ENCODE measurements at places on chromosomes 11 and 22.

DNA sequence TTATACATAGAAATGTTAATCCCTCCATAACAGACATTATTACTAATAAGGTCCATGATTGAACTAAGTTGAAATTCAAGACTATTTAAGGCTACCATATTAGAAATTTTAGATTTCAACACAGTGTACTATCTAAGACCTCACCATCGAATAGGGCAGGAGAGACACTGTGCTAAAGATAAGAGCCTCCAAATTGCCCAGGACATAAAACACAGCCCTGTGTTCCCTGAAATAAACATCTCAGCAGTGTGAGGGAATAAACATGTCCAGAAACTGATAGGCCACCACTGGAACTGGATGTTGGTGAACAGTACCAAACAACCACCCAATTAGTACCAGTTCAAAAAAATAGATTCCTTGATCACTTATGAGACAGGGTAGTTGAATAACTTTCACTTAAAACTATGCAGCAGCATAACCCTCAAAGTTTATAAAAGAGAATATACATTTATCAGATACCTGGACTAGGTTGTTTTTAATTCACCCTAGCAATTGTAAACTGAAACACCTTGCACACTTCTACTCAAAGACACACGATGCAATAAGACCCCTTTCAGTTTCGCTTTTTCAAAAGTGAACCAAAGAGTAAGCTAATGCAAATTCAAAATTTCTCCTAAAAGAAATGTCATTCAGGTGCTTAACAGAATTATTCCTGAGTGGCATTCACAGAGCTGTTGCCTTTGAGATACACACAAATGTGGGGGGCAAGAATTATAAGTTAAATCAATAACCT, 34.3 kb downstream of the USP28 start:
- no peak for DNase-seq

- peak; percentile 60 for DNase-seq
Measured at GRCh38 chr11:65425105-65425970, 2.7 kb downstream of the NEAT1 start.

GRCh38 chr22:32791485-32791884, 10.0 kb upstream of the TIMP3 start:
- no peak for DNase-seq

- DNase-seq, result no peak
Measured at GRCh38 chr22:46122980-46123693, 27.2 kb upstream of the PPARA start.

- DNase-seq, result no peak
Measured at GRCh38 chr11:108025387-108026080, 16.8 kb downstream of the CUL5 start.

DNA sequence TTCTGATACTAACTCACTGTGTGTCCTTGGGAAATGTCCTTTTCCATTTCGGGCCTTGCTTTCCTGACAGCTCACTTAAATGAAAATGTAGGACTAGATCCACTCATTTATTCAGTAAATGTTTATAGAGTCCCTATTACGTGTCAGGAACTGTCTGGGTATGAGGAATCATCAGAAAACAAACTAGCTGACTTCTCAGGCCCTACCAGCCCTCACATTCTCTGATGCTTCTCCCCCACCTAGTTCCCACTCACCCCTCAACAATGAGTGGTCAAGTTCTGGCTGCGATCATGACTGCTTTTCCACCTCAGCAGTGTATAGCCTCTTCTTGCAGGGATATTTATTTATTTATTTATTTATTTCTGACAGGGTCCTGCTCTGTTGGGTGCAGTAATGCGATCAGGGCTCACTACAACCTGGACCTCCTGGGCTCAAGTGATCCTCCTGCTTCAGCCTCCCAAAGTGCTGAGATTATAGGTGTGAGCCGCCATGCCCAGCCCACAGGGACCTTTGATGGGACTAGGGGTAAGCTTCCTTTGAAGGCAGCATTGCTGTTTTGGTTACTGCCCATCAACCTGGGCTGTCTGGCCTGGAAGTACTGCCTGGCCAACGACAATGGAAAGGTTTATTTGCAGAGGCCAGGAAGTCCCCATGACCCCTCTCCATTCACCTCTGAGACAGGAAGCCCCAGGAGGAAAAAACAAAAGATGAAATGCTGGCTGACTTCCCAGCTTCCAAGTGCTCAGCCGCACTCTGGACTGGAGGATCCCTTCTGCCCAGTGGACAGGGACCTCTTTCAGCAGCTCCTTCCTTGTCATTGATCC, 33.1 kb upstream of the POLD3 start:
- DNase-seq, result no peak

DNA sequence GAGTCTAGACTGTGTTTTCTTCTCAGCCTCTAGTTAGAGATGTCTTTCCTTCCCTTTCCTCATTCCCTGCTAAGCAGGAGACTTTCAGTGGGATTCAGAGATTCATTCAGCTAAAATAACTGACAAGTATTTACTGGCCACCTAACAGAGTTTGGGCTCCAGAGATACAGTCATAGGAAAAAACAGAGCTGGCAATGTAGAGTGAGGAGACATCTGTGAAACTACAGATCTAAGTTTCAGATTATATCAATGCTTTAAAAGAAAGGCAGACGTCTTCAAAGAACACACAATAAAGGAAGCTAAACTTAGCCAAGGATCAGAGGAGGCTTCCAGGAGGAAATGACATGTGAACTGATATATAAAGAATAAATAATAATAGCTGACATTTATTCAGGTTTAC, 355.6 kb upstream of the DDI1 start:
- DNase-seq, result no peak

DNA sequence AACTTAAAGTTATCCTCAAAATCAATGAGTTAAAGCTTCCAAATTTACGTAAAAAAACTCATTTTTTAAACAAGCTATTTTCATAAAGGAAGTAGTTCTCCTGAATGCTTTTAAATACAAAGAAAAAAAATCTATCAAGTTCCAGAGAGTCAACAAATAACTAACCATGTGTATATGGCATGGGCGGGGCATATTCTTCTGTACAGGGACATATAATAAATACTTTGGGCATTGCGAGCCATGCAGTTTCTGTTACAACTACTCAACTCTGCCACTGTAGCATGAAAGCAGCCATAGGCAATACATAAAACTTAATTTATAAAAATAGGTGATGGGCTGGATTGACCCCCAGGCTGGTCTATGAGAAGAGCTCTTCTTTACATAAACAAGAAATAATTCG, 57.8 kb downstream of the BTBD10 start:
- no peak for DNase-seq

GRCh38 chr11:118893662-118894061, 10.0 kb downstream of the CXCR5 start:
- no peak for DNase-seq

- no peak for DNase-seq
Measured at GRCh38 chr11:70313945-70314344, 43.5 kb downstream of the PPFIA1 start.

- no peak for DNase-seq
Measured at GRCh38 chr11:109864151-109864661, 229.0 kb upstream of the ZC3H12C start.

GRCh38 chr11:47296045-47296444, 26.1 kb downstream of the MADD start:
- DNase-seq, result no peak

GRCh38 chr11:65159012-65159411, 11.0 kb upstream of the SPDYC start:
- DNase-seq, result no peak

DNA sequence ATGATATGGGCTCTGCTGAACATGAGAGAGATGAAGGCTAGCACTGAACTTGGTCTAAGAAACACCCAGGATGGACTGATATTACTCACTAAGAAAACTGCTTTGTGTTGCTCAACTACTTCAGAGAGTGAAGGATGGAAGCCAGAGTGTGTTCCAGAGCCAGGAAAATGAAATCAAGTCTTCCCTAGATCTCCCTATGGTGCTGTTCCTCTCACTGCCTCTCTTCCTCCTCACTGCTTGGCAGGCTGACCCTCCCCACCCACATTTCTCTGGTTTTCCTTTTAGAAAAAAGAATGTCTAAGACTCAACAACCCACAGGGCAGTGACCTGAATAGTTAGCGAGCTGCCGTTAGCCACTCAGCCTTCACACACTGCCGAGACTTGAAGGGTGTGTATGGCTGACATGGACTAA, 65.6 kb downstream of the CCDC81 start:
- no peak for DNase-seq

GRCh38 chr22:50190941-50191741, 5.4 kb downstream of the TRABD start:
- peak; percentile 37 for DNase-seq

DNA sequence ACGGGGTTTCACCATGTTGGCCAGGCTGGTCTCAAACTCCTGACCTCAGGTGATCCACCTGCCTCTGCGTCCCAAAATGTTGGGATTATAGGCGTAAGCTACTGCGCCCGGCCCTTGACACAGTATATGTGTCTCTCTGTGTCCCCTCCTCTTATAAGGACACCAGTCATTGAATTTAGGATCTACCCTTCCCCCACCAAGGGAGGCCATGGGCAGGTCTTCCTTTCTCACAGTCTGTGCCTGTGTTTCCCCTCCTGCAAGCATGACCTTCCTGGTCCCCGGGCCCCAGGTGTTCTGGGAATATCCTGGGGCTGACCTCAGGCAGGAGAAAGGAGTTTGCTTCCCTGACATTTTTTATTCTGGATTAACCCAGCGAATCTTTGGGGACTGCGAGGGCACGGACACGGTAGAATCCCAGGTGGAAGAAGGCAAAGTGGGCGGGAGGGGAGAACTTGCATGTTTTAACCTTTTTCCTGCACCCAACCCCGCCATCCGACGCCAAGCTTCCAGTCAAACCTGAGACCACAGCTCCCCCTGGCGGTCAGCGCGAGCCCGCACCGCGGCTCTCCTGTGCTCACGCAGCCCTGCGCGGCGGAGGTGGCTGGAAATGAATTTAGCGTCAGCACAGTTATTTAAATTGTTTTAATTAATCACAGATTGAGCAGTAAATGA, 42.1 kb upstream of the ISX start:
- peak; percentile 66 for DNase-seq

DNA sequence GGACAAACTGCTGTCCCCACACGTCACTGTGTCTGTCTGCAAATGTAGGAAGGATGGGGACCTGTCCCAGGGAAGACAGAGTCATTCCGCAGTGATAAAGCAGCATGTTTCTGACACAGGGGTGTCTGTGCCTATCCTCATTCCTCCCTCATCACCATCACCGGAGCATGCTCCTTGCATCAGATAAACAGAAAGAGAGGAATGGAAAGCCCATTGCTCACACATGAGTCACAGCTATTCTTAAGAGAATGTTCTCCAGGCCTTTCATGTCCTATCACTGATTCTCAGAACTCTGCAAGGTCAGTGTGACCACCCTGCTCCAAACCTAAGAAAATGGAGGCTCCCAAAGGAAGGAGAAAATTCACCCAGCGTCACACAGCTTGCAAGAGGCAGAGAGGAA, 38.9 kb downstream of the ZNF195 start:
- no peak for DNase-seq

DNA sequence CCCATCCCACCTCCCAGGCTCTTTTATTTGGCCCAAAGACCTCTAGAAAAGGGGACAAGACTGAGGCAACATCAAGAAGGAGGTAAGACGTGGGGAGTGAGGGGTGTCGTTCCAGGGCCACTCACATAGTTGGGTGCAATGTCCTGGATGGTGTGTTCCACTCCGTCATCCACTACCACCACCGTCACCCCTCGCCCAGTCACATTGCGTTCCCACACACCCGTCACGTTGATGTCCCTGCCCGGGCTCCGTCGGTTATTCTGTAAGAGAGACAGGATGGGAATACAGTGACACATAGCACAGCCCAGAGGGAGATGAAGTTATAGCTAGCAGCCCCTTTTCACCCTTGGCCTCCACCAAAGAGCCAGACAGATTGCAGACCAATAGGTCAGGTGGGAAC, 3.8 kb downstream of the PCSK7 start:
- DNase-seq, result no peak

GRCh38 chr11:77814848-77815247, 5.7 kb downstream of the RSF1 start:
- no peak for DNase-seq

- DNase-seq, result peak; percentile 45
Measured at GRCh38 chr22:37218771-37219411, 6.6 kb upstream of the SSTR3 start.

- no peak for DNase-seq
Measured at GRCh38 chr11:74989260-74989638, 516 bp downstream of the NEU3 start.

DNA sequence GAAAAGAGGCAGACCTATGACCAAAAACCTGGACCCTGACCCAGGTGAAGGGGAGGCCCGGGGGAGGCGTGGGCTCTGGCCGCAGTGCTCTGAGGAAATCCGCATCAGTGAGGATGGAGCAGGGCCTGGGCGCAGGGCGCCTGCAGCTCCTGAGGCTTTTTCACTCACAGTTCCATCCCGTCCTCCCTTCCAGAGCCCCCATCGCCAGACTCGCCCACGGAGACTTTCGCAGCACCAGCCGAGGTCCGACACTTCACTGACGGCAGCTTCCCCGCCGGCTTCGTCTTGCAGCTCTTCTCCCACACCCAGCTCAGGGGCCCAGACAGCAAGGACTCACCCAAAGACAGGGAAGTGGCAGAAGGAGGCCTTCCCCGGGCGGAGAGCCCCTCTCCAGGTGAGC, 5.4 kb downstream of the SPINDOC start:
- DNase-seq, result no peak

- no peak for DNase-seq
Measured at GRCh38 chr11:108468478-108468864, 1.1 kb upstream of the C11orf65 start.

GRCh38 chr11:105227363-105227762, 87.8 kb upstream of the CARD18 start:
- DNase-seq, result no peak

DNA sequence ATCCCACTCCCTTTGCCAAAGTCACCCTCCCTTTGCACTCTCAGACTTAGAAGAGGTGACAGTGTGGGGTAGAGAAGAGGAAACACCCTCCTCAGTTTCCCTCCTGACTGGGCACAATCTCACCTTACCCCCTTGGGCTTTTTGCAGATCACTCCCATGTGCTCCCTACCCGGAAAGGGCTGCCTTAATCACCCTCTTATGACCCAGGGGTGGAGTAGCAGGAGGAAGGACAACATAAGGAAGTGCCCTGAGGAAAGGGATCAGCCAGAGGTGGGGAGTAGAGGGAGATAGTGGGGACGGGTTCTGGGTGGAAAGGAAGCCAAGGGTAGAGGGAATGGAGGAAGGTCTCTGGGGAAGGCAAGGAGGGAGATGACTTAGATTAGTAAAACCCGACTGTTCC, 52.0 kb downstream of the NRXN2 start:
- no peak for DNase-seq

DNA sequence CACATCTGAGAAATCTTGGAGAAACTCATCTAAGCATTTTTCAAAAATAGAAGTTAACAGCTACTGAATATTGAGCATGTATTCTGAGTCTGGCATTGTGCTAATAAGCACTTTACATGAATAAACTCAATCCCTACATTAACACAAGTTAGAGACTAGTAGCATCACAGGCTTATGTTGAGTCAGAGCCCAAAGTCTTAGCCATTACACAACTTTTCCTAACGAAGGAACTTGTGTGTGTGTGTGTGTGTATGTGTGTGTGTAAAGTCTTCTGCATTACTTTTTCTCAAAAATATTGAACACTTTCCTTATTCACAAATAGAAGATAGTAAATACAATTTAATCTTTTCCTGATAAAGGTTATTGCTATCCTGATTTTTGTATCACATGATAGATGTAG, 8.7 kb upstream of the CLPB start:
- no peak for DNase-seq

GRCh38 chr22:41324821-41325528, 23.6 kb downstream of the ZC3H7B start:
- DNase-seq, result no peak

All from activated CD4-positive, alpha-beta T cell treated with anti-CD3 and anti-CD28 coated beads for 24 hours (primary cell).